ENCODE measurements at places on chromosomes 4 and X.

DNA sequence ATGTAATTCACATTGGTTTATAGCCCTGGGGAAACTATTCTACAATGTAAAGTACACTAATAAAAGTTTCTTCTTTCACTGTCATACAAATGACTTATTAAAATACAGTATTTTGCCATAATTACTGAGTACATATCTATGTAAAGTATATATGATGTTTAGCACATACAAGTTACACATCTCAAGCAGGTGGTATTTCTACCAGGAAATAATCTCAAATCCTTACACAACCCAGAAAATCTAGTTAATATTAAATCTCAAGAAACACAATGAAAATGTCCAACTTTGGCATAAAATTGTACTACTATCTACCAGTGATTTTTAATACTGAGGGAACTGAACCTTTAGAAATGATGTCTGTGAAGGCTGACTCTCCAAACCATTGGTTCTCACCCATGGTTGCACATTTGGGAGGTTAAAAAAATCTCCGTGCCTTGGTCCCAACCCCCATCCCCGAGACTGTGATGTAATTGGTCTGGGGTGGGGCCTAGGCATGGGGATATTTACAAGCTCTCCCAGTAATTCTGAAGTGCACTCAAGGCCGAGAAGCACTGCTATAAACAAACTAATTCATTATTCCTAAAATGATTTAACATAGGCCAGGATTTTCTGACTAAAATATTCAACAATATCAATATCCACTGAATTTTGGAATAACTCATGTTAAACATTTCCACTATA is 27.6 kb downstream of the MAP3K15 start:
- DNase-seq = no peak

DNA sequence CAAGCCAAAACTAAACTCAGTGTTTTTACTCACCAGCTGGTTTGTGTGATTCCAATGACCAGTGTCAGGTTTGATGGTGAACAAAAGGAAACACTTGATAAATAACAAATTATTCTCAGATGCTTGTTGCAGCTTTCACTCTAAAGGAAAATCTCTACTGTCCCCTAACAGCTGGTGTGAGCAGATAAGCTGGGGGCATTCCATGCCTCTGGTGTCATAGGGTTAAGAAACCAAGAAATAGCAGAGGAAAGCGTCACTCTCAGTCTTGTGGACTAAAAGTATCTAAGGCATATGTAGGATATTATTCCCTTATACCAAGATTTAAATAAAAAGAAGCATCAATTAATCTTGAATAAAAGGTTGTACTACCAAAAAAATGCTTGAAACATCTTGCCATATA is 24.3 kb downstream of the TRPC5 start:
- DNase-seq = no peak

GRCh38 chr4:80107374-80107773 is 34.3 kb upstream of the ANTXR2 start:
- no peak for DNase-seq

- DNase-seq = no peak
These were observed 375.2 kb downstream of the GALNTL6 start for GRCh38 chr4:172188248-172188988.

DNA sequence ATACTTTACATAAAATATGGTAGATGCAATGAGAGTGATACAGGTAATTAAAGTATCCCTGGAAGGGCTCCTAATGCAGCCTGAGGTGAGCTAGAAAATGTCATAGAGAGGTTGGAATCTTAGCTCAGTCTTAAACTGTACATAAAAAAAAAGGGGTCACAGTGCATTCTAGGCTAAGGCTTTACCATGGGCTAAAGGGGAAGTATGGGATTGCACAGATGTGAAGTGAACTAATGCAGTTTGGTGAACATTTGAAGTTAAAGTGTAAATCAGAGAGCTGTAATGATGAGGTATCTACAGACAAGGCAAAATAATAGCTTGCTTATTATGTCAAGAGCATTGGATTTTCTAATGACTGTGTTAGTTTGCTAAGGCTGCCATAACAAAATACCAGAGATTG is 405.9 kb downstream of the ADGRL3 start:
- no peak for DNase-seq

Measured in stimulated activated CD8-positive, alpha-beta memory T cell treated with anti-CD3 and anti-CD28 coated beads, Interleukin-15, amount 100 ng/mL, for 48 hours (primary cell).